ENCODE measurements at places on chromosomes 7 and 10.

- no peak for ATAC-seq
These were observed 171.8 kb downstream of the MLLT10 start for GRCh38 chr10:21705828-21706176.

DNA sequence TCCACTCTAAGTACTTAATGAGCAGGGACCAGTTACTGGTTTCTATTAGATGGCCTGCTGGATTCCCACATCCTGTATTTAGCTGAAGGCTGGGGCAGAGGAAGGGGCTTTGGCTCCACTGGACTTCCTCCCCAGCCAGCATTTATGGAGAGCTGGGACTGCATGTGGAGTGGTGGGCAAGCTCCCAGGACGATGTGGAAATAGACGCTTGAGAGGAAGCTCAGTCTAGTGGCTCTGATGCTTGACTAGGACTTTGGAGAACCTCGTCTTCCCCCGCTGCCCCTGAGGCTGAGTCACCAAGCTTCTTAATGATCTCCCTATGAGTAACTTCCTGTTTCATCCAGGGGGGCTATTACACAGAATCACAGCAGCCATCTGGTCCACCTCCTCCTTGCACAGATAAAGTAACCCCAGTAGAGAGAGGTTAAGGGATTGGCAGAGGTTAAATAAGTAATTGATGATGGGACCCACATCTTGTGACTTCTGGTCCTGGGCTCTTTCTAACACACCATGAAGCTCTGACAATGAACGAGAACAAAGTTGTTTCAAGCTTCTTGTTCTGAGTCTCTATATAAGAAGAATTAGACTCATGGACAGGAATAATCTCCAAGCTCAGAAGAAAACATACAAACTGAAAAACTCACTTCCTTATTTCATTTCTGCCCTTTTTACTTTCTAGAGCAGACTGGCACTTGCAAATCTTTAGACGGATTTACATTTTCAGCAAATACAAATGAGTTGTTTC is 126.2 kb downstream of the PRPF18 start:
- peak; percentile 77 for ATAC-seq

GRCh38 chr10:104391150-104391968 is 37.7 kb downstream of the CFAP58 start:
- no peak for ATAC-seq

DNA sequence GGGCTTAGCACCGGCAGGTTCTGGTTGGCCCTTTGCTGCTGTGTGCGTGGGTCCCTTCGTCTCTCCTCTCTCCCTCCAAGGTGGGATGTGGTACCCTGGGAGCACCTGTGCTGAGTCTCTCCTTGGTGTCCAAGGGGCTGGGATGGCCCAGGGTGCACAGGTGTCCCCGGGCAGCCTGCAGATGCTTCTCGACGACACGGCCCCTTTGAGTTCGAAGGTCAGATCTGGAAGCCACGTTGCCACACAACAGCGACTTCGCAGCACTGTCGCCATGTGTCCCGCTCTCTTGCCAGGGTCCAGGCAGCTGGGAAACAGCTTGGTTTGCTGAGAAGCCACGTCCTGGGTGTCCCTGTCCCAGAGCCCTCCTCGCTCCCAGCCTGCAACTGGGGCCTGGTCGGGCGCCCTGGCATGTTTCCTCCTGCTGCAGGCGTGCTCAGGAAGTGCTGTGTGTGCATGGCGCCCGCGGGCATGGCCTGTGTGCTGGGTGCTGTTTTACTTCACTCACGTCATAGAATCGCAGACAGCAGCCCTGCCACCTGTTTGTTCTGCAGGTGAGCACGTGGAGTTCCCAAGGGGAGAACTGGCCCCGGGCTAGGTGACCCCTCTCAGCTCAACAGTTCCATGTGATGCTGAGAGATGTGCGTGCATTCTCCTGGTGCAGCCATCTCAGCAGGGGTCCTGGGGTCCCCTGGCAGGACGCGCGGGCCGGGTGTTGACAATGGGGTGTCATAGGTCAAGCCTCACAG is 70.9 kb downstream of the DNAJB6 start:
- ATAC-seq, result no peak

DNA sequence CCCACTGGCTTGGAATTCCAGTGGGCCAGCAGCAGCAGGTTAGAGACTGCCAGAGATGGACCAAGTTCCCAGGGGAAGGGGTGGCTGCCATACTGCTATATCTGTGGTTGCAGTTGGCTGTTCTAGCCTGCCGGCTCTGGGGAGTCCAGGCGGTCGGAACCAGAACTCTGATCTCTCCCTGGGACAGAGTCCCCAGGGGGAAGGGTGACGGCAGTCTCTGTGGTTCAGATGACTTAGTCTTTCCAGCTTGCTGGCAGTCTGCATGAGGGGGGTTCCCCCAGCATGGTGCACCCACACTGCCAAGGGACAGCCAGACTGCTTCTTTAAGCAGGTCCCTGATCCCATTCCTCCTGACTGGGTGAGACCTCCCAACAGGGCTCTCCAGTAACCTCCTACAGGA is 82.5 kb downstream of the C10orf90 start:
- no peak for ATAC-seq

- peak; percentile 20 for ATAC-seq
These were observed 77.8 kb downstream of the TCF7L2 start for GRCh38 chr10:113027574-113028455.

DNA sequence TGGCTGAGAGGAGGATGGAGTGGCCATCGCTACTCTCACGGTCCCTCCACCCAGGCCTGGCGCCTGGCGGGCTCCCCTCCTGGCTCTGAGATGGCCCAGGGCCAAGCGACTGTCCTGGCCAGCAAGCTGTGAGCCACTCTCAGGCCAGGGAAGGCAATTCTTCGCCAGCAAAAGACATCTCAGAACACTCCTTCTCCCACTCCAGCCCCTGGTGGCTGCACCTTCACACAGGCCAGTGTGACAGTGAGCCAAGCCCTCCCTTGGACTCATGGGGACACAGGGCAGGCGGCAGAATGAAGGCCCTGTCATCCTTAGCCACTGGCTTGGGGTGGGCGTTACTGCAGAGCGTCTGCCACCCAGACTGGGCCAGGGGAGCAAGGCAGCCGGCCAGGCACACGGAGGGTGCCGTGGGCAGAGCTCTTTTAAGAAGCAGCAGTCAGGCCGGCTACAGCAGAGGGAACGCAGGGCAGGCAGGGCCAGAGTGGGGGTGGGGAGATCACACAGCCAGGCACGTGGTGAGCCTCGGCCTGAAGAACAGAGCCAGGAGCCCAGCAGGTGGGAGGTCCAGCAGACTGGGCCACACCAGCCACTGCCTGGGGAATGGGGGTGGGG is 14.4 kb downstream of the STK32C start:
- ATAC-seq, result peak; percentile 84

- ATAC-seq, result no peak
These were observed 4.1 kb upstream of the CEP41 start for GRCh38 chr7:130444751-130445407.

GRCh38 chr7:72408966-72409637 is 3.0 kb downstream of the CALN1 start:
- ATAC-seq, result no peak

DNA sequence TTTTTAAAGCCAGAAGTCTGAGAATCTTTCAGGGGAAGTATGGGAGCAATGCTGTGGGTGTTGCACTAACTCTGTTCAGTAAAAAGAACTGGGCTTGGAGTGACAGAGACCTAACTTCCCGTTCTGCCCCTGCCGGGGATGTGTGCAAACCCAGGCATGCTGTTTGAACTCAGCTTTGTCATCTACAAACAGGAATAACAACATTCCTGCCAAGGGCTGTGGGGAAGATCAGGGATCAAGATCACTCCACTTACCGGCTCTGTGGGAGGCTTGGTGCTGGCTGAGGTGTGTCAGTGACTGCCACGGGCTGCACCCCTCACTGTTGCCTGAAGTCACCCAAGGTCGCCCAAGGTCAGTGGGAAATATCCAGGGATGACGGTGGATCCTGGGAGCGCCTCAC is 23.1 kb upstream of the DRGX start:
- no peak for ATAC-seq

GRCh38 chr7:111872450-111873325 is 310.4 kb upstream of the IMMP2L start:
- no peak for ATAC-seq

- peak; percentile 98 for ATAC-seq
These were observed 162.6 kb upstream of the AKR1E2 start for GRCh38 chr10:4663162-4663992.

- ATAC-seq, result no peak
These were observed 98.5 kb downstream of the NRP1 start for GRCh38 chr10:33235951-33236350.

DNA sequence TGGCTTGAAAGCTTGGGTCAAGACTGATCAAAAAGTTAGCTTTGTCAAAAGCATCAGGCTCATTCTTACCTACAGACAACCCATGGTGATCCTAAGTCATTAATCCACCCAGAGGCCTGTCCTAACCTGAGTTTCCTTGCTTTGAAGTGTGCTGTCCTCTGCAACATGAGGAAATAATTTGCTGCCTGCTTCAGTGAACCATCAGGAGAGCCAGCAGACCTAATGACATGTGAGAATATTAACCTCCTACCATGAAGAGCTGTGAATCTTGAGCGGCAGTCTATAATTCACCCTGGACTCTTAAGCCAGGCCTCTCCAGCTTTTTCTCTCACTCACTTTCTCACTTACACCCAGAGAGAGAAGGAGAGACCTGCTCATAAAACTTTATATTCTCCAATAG is 590.0 kb downstream of the LRMDA start:
- no peak for ATAC-seq

DNA sequence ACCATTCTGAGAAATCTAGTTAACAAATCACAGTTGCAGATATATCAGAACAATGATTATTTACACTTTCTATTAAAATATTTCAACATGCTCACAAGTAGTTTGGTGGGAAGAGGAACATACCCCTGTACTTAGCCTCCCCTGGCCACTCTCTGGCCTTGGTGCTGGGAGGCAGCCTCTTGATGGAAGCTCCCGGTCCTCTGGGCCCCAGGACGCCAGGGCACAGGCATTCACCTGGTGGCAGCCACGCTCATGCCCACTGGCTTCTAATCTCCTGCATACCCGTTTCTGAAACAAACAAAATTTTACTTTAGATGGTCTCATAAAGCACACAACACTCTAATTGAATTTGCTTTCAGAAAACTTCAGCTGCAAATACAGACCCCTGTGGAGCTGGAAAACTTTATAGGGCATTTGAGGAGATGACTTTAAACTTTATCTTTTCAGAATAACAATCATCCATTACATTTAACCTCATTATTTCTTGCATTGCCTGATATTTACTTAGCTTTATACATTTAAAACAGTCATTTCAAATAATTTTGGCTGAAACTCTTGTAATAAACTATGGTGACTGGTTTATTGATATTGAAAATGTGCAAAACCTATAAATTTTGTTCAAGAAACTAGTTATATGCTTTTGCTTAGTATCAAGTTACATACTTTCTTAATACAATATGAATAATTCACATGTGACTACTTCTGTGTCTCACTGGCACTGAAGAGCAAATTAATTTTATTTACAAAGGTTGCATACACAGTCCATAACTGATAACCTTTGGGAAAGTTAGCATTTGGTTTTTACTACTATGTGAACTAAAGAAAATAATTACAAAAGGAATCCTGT is 30.8 kb downstream of the C10orf143 start:
- ATAC-seq, result no peak

DNA sequence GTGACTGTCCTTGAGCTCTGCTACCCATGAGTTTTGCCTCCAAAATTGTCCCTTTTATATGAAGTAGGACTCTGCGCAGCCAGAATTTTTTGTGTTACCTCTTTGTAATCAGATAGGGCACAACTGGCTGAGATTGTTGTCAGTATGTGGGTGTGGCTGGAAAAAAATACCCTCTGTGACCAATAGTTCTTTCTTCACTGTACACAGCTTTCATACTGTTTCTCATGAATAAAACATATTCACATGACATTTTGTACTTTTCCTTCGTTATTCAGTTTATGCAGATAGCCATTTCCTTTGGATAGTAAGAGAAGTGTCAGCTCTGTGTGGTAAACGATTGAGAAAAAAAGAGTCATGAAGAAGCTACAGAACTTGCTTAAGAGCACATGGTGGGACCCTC is 49.6 kb upstream of the WNT8B start:
- peak; percentile 44 for ATAC-seq

DNA sequence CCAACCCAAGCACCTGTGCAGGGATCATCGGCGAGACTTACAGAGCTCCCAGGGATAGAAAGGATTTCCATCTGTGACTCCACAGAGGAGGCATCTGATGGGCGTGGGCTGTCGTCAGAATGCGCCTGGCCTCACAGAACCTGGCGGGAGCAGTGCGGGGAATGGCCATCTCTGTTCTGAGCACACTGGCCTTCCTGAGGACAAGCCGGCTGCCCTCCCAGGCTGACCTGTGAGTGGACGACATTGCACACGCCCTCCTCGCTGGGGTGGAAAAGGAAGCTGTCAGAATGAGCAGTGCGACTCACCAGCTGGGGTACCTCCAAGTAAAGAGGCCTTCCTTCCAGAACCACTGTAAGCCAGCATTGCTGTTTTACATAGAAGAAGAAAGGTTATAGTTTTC is 234.6 kb upstream of the PITRM1 start:
- no peak for ATAC-seq

DNA sequence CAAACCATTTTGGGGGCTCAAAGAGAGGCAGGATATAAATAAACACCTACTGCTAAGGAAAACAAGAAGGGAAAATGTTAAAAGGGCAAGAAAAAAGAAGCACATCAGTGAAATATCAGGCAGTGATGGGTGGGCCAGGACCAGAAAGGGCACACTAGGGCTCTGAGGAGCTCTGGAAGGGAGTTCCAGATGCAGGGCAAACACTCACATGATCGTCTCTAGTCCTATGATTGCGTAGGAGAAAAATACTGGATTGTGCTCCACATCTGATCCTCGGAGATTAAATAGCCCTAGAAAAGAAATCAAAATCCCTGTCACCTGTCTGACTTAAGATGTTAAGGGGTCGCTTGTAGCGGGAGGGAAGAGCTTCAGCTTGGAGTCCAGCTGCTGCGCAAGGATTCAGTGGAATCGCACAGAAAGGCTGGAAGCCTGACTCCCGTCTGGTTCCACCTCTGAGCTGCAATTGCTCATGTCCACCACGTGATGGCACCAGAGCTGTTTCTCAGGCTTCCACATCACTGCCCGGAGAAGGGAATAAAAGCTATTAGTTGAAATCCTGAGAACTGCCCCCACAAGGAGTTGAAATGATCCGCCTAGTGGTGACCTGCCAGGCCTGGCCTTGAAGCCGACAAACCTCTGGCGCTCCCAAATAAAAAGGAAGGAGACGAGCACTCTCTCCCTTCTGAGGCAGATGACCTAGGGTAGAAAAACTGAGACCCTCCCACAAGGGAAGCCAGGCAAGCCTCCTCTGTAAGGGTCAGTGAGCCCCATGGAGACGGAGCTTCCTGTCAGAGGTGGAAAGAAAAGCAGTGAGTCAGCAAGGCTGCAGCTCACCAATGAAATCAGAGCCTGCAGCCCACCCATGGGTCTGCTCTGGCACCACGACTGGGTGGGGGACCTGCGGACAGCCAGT is 39.2 kb downstream of the XPNPEP1 start:
- peak; percentile 96 for ATAC-seq

GRCh38 chr7:89926701-89927100 is 227.6 kb upstream of the STEAP1 start:
- ATAC-seq, result peak; percentile 47

DNA sequence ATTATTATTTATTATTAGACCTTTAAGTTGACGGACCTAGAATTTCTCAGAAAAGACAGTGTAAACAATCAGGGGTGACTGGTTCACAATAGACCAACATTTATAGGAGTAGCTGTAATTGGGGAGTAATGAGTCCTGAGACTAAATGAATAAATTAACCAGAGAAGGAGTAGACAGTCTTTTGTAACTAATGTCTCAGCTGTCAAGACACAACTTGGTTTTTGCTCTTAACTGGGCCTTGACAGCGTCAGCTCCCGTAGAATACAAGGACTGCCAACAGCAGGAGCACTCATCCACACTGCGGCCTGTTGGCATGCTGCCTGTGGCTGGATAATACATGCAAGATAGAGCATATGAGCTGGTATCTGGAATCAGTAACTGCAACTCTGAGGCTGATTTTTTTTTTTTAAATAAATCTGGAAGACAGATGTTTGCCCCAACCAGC is 123.9 kb downstream of the CACNA2D1 start:
- peak; percentile 96 for ATAC-seq

All from motor neuron (in vitro differentiated cells).